ENCODE measurements at places on chromosomes 3 and 15.

DNA sequence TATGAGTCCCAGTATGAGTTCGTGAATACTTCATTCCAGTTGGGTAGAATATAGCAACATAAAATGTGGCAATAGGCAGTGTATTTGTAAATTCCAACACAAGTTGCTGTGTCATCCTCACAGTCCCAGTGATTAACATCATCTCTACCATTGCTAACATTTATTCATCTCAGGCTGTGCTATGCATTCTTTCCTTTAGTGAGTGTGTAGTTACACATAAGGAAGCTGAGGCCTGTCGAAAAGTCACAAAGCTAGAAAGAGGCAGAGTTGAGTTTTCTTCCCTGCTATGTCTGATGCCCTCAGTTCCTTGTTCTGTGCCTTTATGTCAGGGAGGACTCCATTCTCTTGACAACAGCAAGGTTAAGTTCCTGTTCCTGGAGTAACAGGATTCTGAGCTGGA is 96.4 kb downstream of the FNDC3B start:
- no peak for DNase-seq

DNA sequence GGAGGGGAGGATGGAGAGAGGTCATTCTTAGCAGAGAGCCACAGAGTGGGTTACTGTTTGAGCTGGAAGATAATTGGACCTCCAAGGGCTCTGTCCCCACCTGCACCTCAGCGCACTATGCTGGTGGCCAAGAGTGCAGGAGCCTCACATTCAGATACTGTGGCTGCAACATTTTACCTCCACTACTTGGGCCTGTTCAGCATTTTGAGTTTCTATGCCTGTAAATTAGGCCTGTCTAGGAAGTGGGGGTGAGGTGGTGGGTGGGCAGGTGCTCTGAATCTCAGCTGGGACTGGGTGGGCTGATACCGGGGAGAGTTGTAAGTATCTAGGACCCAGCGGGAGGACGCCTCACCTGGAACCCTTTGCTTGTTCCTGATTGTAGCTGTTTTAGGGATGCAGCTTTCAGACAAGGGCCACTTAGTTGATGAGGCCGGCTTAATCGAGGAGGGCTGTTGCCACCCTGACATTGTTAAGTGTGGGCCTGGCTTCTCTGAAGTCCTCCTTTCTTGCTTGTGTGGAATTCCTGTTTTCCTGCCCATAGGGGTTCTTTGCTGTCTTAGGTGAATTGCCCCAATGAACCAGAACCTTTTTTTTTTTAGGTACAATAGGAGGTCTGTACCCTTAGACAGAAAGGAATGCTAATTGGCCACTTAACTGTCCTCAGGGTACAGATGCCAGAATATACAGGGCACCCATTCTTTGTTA is 83.8 kb downstream of the SMAD3 start:
- DNase-seq, result no peak

DNA sequence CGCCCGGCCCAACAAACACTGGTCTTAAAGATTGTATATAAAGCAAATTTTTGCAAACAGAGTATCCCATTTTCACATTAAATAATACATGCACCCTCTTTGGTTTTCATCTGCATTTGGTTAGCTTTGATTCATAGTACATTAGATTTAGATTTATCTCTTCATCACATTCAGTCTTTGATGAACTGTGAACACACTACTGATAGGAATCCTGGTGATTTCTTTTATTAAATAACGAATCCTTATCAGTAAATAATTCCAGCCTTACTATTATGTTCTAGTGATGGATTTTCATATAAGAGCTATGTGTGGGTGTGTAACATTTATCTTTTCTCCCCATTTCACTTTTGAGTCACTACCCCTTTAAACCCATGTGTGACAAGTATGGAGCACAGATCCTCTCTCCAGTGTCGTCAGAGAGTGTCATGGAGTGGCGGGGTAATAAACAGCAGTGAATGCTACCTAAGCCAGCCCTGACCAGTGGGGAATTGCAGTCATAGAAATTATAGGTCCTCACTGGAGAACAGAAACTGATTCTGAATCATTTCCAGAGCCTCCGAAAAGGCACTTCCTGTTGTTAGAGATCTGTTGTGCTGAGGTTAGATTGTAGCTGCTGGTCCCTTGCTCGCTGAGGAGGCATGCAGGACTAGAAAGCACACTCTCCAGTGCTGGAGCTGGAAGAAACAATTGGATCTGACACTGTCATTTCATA is 22.0 kb downstream of the SLC7A14 start:
- DNase-seq, result peak; percentile 22

- DNase-seq, result no peak
These were observed 335.5 kb downstream of the IL5RA start for GRCh38 chr3:2774481-2775249.

GRCh38 chr15:86079508-86080266 is at the start of gene AGBL1:
TSS of gene AGBL1 (plus strand) at chr15:86079871.
- DNase-seq, result no peak

- DNase-seq, result no peak
These were observed 79.8 kb upstream of the SOX2 start for GRCh38 chr3:181631901-181632300.

GRCh38 chr3:28924744-28925360 is 356.0 kb upstream of the RBMS3 start:
- DNase-seq, result no peak

- no peak for DNase-seq
These were observed 13.7 kb downstream of the IFT122 start for GRCh38 chr3:129453732-129454131.

DNA sequence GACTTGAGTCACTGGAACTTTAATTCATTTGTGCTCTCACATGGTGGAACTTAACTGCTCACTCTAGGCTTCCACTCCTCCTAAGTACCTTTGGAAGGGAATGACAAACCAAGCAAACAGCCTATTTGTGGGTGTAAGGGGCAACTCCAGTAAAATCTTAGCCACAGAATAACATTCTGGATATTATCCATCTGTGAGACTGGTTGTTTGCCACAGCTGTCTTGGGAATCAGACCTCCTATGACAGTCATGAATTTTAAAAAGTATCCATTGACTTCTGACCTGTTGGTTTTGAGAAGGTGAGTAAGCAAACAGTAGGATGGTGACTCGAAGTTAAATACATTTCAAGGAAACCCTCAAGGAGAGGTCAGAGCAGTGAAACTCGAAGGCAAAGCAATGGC is 147.3 kb upstream of the CDIN1 start:
- no peak for DNase-seq

- DNase-seq, result no peak
These were observed 39.7 kb upstream of the LRRFIP2 start for GRCh38 chr3:37214076-37214475.

DNA sequence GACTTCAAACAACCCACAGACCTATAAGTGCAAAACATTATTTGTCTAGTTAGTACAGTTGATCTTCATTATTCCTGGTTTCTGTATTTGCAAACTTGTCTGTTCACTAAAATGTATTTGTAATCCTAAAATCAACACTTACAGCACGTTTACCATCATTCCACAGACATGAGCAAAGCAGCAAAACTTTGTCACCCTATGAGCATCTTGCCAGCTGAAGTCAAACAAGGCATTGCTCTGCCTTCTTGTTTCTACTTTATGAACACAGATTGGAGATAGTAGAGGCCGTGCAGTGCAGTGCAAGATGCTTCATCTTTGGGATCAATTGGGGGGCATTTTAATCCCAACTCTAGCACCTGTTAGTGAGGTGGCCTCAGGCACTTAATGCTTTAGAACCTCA is 202.1 kb downstream of the NLGN1 start:
- no peak for DNase-seq

GRCh38 chr3:12132881-12133280 is 25.8 kb downstream of the TIMP4 start:
- DNase-seq, result no peak

DNA sequence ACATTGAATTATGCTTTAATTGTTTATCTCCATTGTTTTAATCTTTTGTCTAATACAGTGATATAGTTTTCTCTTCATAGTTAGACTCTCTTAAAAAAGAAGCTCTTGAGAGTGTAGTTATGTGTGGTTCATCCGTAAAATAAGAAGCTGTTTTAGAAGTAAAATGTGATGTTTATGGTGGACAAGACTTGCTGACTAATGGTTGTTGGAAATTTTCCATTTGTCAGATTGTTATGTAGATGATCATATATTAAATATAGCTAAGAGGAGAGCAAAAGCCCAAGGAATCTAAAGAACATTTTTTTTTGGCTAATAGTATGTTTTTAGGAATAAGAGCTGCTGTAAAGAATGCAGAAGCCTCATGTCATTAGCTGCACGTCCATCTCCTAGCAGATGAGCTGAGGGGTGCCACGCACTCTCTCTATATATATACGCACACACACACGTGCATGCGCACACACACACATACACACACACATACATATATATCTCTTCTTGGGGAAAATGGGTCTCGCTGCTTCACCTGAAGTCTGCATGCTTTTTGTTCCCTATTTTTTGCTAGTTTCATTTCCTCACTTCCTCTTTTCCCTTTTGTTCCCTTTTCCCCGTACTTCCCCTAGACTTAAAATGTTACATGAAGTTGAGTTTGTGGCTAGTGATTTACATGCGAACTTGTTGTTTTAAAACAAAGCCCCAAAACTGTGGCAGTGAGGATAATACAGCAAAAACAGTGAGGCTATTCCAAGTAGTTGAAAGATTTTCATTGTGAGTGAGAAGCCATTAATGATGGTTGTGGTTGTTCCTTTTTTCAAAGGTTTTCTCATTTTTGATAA is 107.8 kb downstream of the MBNL1 start:
- peak; percentile 23 for DNase-seq

- peak; percentile 27 for DNase-seq
These were observed 866 bp downstream of the TNIK start for GRCh38 chr3:171459137-171459941.

- no peak for DNase-seq
These were observed 49.8 kb downstream of the KCNMB2 start for GRCh38 chr3:178586076-178586475.

GRCh38 chr15:44501768-44502366 is 35.1 kb upstream of the EIF3J start:
- peak; percentile 36 for DNase-seq

GRCh38 chr3:192685801-192686200 is 41.5 kb downstream of the FGF12 start:
- DNase-seq, result no peak

DNA sequence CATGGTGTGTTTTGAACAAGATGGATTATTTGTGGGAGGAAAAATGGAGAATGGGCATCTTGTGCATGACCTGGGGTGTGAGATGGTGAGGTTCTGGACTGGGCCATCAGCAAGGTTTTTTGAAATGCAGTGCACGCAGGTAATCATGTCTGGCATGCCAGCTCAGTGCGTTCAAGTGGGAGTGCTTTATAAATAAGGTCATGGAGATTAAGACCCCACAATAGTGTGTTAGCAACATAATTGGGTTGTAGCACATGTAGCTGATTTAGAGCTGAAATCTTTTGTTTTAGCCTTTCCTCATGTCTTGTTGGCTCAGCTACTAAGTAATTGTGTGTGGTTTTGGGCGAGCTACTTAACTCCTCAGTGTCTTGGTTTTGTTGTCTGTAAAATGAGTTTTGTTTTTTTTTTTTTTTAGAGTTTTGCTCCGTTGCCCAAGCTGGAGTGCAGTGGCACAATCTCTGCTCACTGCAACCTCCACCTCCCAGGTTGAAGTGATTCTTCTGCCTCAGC is 3.9 kb upstream of the CACNA1D start:
- no peak for DNase-seq

DNA sequence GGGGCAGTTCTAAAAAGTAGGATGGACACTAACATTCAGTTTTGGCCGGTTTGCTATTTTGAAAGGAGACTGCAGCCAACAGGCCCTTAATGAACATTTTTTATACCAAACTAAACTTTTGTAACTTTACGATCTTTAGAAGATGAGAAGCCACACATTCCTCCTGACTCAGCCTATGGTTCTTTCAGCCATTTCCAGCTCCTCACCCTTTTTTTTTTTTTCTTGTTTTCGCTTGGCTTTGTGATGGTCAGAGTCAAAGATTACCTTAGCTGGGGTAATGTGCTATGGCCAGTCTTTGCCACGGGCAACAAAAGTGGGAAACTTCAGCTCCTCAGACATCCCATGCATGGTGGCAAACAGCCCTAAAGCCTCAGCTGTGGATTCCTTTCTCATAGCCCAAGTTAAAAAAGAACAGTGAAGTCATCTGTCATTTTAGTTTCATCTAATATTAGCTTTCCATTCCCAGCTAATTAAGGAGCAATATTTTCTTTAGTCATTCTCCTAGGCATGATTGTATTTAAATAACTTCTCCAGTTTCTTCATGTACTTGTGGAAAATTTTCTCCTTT is 368.7 kb downstream of the MFSD1 start:
- no peak for DNase-seq

DNA sequence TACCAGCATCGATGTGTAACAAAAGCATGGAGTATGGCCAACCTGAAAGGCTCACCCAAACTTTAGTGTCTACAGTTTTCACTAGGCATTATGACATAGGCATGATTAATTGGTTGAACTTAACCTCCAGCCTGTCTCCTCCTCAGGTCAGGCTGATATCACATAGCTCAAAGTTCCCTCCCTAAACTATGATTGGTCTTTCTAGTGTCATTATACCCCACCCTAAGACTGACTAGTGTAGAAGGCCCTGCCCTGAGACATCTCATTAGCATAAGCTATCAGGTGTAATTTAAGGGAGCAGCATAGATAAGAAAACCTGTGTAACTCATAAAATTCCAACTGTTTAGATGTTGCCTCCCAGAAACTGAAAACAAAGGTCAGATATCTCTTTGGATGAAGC is 195.2 kb downstream of the ALCAM start:
- no peak for DNase-seq

DNA sequence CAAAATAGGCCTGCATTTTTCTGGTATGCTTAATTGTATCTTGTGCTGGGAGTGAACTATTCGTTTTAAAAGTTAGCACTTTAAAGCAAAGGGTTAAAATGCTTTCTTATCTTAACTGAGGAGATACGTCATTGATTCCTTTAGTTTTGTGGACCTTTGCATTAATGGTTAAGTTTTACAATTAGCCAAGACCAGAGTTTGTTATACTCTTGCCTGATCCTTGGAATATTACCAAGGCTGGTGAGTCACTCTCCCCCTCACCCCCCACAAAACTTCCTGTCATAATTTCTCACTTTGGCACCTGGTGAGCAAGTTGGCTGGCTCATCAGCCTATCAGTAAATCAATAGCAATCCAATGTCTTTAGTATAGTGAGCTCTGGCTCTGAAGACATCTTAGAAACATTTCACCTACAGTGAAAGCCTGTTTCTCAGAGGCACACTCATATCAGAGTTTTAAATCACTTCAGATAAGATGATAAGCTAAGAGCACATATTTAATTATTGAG is 26.7 kb downstream of the SLC2A2 start:
- DNase-seq, result no peak

GRCh38 chr3:53260286-53260785 is 4.5 kb upstream of the TKT start:
- DNase-seq, result no peak

GRCh38 chr3:71502066-71502625 is 81.4 kb downstream of the FOXP1 start:
- no peak for DNase-seq

GRCh38 chr15:48109212-48109611 is 11.6 kb upstream of the SLC24A5 start:
- no peak for DNase-seq

GRCh38 chr3:149999421-149999820 is 28.7 kb upstream of the PFN2 start:
- no peak for DNase-seq
